ENCODE measurements at places on chromosomes 4 and X. TPM values are rescaled to one million over a fixed set of nuclear protein-coding genes. Genes with fewer than 3 reads are reported as not detected.

DNA sequence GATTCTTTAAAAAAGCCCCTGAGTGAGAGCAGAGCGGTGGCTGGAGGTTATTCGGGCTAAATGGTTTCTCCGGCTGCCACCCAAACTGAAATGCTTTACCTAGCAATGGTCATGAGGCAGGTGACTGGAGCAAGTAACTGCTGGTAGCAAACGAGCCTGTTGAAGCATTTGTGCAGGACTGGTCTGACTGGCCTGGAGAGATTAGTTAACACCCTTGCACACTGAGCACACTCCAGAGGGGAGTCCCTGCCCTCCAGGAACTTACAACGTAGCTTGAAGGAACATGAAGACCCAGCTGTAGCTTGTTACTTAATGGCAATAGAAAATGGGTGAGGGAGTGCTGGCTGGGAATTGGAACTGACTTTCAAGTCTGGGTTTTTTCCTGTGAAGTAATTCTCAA is 40.4 kb downstream of the CCNG2 start:
- no peak overlapping the region for H3K27ac ChIP-seq
- no peaks in the 10 kb centered on the region for H3K27me3 ChIP-seq
- H3K36me3 ChIP-seq = no peaks in the 10 kb centered on the region
- H3K4me1 ChIP-seq = no peaks in the 10 kb centered on the region
- no peak for DNase-seq

TAF7L gene
- total RNA-seq = not detected

FMR1NB gene
- total RNA-seq = not detected

DNA sequence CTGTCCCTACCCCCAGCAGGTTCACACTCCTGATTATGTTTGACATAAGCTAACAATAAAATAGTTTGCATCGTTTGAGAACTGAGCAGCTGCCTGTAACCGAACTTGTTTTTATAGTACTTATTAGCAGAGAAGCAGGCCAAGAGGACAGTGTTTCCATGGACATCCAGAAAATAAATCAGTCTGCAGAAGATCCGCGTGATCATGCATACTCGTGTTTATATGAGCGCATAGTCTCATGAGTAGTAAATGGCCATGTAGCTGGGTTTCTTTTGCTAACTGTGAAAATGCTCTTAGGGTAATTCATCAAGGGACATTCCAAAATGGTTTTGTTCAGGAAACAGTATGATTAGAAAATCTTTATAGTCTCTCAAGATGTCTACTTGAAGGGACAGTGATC is 289.2 kb downstream of the DCTD start:
- no peak overlapping the region for H3K4me3 ChIP-seq
- no peaks in the 10 kb centered on the region for H3K36me3 ChIP-seq

STOX2 gene
- total RNA-seq = 11.2 TPM

CNKSR2 gene
- total RNA-seq = 5.4 TPM

DNA sequence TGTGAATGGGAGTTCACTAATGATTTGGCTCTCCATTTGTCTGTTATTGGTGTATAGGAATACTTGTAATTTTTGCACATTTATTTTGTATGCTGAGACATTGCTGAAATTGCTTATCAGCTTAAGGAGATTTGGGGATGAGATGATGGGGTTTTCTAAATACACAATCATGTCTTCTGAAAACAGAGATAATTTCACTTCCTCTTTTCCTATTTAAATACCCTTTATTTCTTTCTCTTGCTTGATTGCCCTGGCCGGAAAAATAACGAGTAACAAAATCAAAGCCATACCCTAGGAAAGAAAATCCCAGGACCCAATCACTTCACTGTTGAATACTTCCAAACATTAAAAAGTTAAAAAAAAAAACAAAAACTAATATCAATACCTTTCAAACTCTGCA is 67.7 kb upstream of the UGT2B4 start:
- H3K4me1 ChIP-seq = no peaks in the 10 kb centered on the region
- H3K27me3 ChIP-seq = no peaks in the 10 kb centered on the region
- no peaks in the 10 kb centered on the region for H3K36me3 ChIP-seq
- no peak for DNase-seq
- H3K4me3 ChIP-seq = no peak overlapping the region

GRCh38 chrX:53317365-53318069 is 36.1 kb upstream of the IQSEC2 start:
- no peaks in the 10 kb centered on the region for H3K27me3 ChIP-seq
- H3K4me3 ChIP-seq = no peak overlapping the region
- no peaks in the 10 kb centered on the region for H3K36me3 ChIP-seq
- no peaks in the 10 kb centered on the region for H3K4me1 ChIP-seq

DNA sequence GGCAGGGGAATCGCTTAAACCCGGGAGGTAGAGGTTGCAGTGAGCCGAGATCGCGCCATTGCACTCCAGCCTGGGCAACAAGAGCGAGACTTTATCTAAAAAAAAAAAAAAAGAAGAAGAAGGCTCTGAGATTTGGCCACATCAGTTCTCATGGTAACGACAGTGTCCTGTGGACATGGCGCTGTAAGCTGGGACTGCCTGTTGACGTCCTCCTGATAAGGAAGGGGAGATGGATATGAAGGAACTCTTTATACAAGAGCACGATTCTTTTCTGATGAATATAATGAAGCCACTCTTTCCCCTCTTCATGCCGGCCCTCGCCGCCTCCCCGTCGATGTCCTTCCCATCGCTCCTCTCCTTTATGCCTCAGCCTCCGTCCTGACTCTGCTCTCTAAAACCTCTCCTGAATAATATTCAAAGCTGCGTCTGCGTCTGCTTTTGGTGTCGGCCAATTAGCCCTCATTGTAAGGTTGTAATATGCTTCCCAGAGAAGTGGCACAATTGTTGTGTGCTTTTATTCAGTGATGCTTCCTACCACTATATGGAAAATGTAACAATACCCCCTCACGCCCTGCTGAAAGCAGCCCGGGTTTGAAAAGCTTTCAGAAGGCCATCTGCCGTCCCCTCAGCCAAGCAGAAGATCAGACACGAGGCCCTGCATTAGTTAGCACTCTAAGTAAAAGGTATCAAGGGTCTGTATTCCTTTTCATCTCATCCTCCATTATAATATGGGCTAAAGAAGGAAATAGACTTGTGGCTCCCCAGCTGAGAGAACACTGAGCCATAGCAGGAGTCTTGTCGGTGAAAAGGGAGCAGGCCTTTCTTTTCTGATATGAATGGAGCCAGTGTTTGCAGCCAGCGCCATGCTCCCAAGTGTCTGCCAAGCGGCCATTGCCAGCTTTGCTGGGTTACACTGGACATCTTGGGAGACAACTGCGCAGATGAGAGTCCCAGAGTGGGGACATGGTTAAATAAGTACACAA is 22.1 kb upstream of the SCOC start:
- H3K27me3 ChIP-seq = no peaks in the 10 kb centered on the region
- no peaks in the 10 kb centered on the region for H3K4me1 ChIP-seq
- no peaks in the 10 kb centered on the region for H3K36me3 ChIP-seq
- no peak for DNase-seq
- H3K4me3 ChIP-seq = no peak overlapping the region

GRCh38 chrX:140744085-140744484 is 34.5 kb downstream of the LINC00632 start:
- no peak overlapping the region for H3K4me3 ChIP-seq
- peaks cover 33% of the 10 kb centered on the region for H3K27me3 ChIP-seq
- H3K4me1 ChIP-seq = no peaks in the 10 kb centered on the region
- DNase-seq = no peak

All from breast epithelium (tissue), 4 donors.